HCT116 (cell line): ENCODE measurements at places on chromosomes 1 and 21. TPM values are rescaled to one million over a fixed set of nuclear protein-coding genes. Genes with fewer than 3 reads are reported as not detected.

AGL gene
- 19.4 TPM for total RNA-seq

WNT3A gene
- 3.7 TPM for total RNA-seq

TP73 gene
- total RNA-seq = 19.2 TPM

CHRM3 gene
- 0.15 TPM for total RNA-seq

OVAAL gene
- not detected for total RNA-seq

TAF12 gene
- total RNA-seq = 39.0 TPM

C1QA gene
- total RNA-seq = 0.91 TPM

ALX3 gene
- not detected for total RNA-seq

SYT14 gene
- 0.07 TPM for total RNA-seq

IL10 gene
- total RNA-seq = not detected
